Effector memory CD4-positive, alpha-beta T cell (primary cell): ENCODE measurements at places on chromosomes 7 and 10.
A peak's percentile ranks its signal among the peaks of the same experiment; 100 is the strongest.

- DNase-seq = no peak
Measured at GRCh38 chr7:142568435-142569097, 180.7 kb upstream of the PRSS1 start.

GRCh38 chr7:79936281-79936983, 198.2 kb upstream of the GNAI1 start:
- no peak for DNase-seq

DNA sequence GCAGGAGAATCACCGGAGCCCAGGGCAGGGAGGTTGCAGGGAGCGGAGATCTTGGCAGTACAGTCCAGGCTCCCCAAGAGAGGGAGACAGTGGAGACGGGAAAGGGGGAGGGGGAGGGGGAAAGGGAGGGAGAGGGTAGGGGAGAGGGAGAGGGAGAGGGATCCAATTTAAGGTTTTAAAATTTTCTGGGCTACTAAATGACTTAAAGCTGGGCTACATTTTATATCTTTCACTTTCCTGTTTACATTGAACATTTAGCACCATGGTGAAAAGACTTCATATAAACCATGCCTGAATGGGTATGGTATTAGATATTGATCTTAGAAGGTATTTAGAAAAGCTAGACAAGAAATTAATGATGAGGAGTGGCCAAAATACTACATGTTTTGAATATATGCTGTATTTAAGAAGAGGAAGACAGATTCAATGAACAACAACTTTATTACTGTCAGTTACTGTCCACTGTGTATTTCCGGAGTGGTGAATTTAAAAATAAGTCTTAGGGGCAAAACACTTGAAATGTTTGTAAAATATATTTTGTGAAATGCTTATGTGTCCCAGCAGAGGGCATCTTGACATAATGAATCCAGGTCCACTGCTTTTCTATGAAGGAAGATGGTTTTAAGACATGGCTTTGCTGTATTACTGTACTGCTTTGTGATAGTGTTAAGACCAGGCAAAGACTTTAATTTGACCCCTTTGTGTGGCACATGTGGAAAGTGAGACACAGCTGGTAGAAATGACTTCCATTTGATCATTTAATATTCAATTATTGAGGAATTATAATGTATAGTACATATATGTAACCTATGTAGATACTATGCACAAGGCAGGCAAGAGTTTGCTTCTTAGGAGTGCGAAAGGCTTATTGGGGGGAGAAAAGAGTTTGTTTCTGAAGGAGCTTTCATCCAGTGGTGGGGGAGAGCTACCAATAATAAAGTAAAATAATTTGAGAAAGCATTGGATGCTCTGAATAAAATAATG, 52.8 kb downstream of the NRF1 start:
- DNase-seq = no peak

- DNase-seq = no peak
Measured at GRCh38 chr7:107236862-107237261, 68.1 kb downstream of the HBP1 start.

DNA sequence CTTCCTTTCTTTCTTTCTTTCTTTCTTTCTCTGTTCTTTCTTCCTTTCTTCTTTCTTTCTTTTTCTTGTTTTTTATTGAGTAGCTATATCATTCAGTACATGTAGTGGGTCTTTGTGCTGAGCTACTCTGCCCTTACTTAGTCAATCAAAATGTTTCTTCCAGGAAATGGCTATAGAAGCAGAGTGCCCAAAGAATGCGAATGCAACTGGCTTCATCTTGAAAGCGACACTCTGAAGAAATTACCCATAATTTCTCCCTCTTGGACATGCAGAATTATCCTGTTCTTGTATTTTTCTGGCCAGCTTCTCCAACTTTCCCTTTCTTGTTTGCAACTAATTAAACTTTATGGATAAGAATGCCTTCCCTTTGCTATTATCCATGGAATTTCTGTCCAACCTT, 441.5 kb downstream of the MAGI2 start:
- no peak for DNase-seq

- DNase-seq = no peak
Measured at GRCh38 chr10:44981172-44982113, 2.8 kb upstream of the DEPP1 start.

GRCh38 chr10:93916257-93917063, 22.7 kb downstream of the SLC35G1 start:
- DNase-seq = no peak

- peak; percentile 11 for DNase-seq
Measured at GRCh38 chr10:74213571-74214162, 62.6 kb downstream of the ADK start.

DNA sequence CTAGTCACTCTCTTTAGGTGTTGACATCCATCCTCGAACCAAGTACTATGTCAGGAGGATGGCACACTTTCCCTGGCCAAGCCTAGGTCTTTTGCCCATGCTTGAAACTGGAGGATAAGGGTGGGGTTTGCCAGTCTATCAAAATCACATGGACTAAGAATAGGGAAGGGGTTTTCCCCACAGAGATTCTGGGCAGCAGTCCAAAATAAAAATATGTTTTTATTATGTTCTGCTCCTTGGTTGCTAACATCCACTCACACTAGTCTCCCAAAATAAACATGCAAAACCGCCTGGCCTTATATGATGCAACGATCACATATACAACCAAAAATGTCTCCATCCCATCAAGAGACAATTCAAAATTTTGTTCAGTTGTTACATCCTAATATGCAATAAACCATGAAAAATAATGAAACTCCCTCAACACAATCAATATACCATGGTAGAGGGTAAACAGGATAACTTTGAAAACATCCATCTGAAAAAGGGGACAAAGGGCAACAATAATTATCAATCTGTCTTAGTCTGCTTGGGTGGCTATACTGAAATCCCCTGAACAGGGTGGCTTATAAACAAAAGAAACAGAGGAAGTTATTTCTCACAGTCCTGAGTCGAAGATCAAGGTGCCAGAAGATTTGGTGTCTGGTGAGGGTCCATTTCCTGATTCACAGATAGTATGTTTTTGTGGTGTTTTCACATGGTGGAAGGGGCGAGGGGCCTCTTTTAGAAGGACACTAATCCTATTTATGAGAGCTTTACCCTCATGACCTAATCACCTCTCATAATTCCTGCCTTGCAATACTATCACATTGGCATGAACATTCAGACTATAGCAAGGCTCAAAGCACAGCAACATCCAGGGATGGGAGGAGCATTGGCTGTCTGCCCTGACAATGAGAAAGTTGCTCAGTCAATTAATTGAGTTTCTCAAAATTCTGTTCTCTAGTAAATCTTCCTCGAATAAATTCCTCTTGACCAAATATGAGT, 159.3 kb downstream of the ETV1 start:
- no peak for DNase-seq

GRCh38 chr7:125098377-125098970, 168.8 kb upstream of the POT1 start:
- no peak for DNase-seq

DNA sequence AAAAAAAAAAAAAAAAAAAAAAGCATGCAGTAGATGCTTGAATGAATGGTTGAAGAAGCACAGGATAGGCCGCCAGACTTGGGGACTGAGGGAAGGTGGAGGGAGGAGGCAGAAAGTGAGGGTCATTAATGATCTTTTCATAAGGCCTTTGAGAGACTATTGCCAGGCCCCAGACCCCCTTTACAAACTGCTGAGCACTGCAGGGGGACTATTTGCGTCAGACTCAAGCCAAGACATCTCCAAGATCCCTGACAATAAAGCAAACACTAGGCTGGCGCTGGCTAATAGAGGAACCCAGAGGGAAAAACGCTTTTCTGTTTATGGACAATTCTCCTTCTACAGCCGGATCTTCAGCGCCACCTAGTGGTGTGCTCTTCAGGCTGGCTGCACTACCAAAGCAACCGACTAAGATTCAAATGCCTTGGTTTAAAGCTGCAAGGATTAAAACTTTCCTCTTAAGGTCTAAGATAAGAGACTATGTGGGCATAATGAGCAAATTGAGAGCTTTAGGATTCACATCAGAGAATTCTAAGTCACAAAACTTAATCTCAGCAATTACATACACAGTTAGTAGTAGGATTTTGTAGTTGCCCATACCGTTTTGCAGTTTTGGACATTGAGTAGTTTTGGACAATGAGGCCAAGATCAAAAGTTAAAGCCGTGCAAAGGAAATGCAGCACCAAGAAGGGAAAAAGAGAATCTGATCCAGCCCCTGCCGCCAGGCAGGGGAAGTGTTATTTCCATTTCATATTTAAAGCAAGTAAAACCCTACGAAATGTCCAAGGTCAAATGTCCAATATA, 17.9 kb upstream of the AGK start:
- peak; percentile 25 for DNase-seq

- no peak for DNase-seq
Measured at GRCh38 chr7:4824120-4824775, 37.6 kb downstream of the PAPOLB start.

GRCh38 chr10:110746254-110746826, 102.2 kb downstream of the RBM20 start:
- peak; percentile 35 for DNase-seq

DNA sequence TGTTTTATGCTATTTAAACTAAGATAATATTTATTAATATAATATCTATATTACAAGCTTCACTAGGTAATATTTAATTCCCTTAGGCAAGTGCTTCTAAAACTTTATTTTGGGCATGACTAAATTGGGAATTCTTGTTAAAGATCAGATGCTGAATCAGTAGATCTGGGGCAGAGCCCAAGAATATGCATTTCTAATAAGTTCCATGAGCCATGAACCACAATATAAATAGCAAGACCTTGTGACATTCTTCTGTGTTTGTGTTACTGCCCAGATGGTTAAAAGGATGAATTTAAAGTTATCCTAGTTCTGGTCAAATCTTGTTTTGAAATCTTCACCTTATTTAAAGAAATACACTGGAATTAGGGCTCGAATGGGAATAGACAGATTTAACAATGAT, 258.4 kb upstream of the CACNA2D1 start:
- no peak for DNase-seq

GRCh38 chr10:93357680-93358079, 124.5 kb downstream of the MYOF start:
- DNase-seq = no peak

GRCh38 chr7:147774461-147774860, 816.1 kb upstream of the C7orf33 start:
- DNase-seq = no peak

DNA sequence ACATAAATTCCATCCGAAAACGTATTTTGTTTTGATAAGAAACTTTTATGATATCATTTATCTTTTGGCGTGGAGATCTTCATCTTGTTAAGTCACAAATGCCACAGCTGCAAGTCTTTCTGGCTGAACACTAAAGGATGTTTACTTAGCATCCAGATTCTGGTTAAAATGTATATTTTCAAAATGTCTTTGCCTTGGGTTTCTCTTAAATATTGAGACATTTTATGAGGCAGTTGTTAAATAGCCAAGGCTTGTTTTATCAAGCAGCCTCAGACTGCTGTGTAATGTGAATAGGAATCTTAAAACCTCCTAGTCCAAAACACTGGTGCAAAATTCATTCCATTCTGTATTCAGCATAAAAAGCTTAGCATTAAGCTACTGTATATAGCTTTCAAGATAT, 136.3 kb upstream of the FZD1 start:
- no peak for DNase-seq

- no peak for DNase-seq
Measured at GRCh38 chr7:7609330-7609729, 31.2 kb upstream of the UMAD1 start.

DNA sequence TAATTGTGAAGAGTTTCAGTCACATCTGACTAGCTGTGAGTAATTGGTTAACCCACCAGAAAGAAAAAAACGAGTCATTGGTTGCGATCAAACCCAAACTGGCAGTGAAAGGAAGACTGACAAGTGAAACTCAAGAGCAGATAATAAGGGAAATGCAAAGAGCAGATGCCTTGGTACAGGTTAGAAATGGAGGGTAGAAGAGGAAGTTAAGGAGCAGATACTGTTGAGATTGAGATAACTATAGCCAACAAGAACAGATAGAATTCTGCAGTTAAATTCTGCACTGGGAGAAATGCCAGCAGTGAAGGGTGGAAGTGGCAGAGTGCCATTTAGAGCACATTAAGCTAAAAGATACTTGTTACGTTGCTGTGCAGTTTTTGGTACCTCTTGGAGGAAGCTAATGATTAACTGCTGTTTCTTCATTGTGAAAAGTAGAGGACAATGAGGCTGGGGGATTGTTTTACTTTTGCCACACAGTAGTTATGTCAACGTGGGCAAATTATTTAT, 65.8 kb downstream of the CDK13 start:
- no peak for DNase-seq

DNA sequence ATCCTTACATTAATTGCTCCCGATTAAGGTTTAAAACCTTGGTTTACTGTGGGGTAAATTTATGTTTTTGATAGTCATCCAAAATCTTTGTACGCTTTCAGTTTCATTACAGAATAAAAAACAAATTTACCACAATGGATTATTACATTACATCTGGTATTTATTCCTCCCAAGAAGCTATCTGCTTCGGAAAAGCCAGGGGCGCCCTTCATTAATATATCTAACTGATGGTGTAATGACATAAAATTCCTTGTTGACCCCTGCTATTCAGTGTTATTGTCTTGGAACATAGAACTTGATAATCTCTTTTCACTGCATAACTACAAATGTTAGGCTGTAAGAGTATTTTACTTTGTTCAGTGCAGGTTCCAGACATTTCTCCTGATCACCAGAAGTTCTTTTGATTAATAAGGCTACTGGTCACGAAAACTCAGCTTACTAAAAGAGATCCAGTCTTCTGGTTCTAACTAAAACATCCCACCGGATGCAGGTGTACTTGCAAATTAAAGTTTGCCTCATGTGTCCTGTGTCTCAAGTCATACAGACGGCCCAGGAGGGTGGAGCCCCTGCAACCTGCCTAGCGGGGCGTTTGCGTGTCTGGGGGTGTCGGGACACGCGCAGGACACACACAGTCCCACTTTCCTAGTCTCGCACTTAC, 581 bp upstream of the GLCCI1 start:
- DNase-seq = no peak

DNA sequence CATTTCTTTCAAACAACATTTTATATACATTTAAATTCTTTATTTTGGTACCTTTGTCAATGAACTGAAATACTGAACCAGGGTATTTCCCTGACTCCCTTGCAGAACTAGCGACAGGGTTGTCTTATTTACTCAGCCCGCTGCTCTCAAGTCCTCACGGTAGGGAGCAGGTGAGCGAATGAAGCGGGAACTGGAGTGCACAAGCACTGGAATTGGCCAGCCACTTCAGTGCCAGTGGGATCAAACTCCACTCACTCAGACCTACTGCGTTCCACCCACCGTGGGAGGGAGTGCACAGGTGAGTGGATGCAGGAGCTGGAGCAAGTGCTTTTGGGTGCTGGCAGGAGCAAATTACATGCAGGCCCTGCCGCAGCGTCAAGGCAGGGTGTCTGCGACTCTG, 28.1 kb upstream of the NEUROD6 start:
- DNase-seq = no peak
